ENCODE measurements at places on chromosomes 12 and 14.

DNA sequence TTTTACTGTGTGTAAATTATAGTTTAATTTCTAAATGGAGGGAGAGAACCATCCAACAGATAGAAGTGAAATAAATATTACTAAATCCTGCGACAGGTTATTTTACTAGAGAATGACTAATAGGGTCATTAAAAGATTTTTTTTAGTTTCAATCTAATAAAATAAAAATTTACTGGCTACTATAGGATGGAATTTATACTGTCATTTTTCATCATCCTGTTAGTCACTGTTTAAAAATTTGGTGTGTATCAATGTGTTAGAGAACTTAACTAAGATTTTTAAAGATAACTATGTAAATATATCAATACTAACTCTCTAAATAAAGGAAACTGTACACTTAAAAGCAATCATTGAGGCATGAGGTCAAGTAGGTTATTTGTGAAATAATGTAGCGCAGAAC is 41.1 kb upstream of the CDKN3 start:
- no peak for DNase-seq

- no peak for DNase-seq
These were observed 11.8 kb upstream of the SYNE2 start for GRCh38 chr14:63840981-63841380.

- no peak for DNase-seq
These were observed 991.2 kb downstream of the VRK1 start for GRCh38 chr14:97788364-97788763.

- no peak for DNase-seq
These were observed 788.4 kb downstream of the SLC6A15 start for GRCh38 chr12:84124211-84124610.

DNA sequence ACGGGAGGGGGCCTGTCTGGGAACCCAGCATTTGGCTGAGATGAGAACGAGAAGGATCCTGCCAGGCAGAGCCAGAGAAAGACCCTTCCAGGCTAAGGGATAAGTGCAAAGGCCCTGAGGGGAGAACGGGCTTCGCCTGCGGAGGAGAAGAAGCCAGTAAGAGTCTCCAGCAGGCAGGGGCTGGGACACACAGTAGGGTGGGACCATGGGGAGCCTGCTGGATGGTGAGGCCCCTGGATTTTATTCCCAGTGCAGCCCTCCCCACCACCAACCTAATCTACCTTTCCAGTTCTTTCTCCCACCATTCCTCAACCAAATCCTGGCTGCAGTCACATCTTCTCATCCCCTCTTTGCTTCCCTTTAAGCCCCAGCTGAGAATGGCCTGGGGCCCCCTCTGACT is 12.6 kb downstream of the RAPGEF3 start:
- no peak for DNase-seq

DNA sequence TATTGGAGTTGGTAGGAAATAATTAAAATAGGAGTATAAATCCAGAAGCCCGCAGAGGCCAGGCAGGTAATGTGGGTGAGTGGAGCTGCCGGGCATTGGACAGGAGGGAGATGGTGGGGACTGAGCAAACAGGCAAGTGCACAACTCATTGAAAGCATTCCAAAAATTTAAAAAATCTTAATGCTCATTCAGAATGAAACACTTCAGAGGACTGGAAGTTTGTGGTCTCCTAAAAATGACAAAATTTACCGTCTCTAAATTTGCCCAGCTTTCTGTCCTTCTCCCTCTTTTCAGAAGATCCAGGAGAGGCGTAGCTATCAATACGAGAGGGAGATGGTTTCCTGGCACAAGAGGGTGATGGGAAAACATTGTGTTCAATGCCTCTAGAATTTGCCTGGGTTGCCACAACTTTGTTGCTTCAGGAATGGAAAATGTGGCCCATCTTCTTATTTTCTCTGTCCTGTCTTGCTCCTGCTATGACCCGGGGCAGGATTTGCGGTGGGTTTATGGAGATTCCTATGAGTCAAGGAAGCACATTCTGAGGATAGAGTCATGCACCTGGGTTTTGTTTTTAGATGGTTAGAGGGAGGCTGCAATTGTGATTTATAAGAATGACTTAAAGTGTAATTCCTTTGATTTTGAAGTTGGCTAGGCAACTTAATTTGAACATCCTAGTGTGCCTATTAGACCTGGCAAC is 72.2 kb downstream of the BORCS5 start:
- no peak for DNase-seq

DNA sequence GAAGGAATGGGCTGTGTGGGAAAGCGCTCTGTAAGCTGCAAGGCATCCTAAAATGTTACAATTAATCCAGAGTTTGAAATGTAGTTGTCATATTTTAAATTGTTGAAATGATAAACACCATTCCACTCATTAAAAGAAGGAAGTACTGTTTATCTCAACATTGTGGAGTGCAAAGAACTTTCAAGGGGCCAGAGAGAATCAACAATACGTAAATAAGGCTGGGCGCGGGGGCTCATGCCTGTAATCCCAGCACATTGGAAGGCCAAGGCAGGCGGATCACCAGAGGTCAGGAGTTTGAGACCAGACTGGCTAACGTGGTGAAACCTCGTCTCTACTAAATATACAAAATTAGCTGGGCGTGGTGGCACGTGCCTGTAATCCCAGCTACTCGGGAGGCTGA is 24.5 kb downstream of the NR1H4 start:
- no peak for DNase-seq

- no peak for DNase-seq
These were observed 1.7 kb downstream of the C1QL4 start for GRCh38 chr12:49335118-49335954.

GRCh38 chr14:58746261-58746660 is 108.5 kb downstream of the DACT1 start:
- no peak for DNase-seq

DNA sequence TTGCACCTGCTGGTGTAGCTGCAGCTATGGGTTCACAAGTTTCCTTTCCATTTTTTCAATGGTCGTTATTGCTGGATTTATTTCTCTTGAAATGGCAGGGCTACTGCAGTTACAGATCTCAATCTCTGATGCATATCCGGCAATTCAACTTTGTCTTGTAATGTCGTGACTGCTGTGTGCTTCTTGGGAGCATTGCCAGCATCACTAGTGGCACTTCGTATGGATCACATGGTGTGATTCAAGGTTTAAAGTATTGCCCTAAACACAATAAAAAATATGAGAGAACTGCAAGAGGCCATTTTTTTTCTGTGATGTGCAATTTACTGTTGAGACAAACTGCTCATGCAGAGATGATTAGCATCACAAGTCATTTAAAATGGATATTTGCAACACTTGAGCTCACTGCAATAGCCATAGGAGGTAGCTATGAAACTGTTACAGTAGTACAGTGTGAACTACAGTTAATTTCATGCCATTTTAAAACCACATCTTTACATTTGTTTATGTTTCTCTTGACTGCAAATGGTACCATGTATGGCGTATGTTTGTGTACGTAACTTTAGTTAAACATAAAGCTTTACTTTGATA is 217.4 kb upstream of the PDE3A start:
- no peak for DNase-seq

- DNase-seq: no peak
These were observed 78.8 kb downstream of the KCNMB4 start for GRCh38 chr12:70444903-70445302.

DNA sequence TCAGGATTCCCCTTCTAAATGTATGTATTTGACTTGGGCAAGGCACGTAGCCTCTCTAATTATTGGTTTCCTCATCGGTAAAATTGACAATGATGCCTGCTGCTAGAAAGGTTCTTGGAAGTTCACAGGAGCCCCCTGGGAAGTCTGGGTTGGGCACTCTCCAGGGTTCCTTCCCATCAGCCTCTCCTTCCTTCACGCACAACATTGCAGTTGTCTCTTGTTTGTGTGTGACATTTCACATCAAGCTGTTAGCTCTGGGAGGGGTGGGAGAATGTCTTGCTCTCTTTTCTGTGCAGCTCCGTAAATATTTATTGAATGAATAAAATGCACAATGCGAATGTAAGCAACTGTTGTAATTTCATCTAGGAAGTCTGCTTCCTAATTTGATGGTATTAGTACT is 153.2 kb upstream of the PRICKLE1 start:
- no peak for DNase-seq

GRCh38 chr14:97028382-97028781 is 231.2 kb downstream of the VRK1 start:
- no peak for DNase-seq

DNA sequence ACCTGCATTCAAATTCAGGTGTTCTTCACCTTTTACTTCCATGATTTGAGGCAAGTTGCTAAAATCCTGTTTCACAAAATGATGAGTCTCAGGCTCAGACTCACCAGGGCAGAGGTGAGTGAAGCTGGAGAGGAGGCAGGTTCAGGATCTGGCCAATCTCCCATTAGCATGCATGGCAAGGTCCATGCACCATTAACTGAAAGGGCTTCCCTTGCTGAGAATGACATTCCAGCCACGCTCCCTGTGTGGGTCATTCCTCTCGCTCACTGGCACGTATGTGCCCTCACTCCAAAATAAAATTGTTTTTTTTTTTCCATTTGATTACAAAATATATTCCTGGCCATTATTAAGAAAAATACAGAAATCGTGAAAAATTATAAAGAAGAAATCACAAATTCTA is 257.6 kb downstream of the C12orf75 start:
- DNase-seq: no peak

DNA sequence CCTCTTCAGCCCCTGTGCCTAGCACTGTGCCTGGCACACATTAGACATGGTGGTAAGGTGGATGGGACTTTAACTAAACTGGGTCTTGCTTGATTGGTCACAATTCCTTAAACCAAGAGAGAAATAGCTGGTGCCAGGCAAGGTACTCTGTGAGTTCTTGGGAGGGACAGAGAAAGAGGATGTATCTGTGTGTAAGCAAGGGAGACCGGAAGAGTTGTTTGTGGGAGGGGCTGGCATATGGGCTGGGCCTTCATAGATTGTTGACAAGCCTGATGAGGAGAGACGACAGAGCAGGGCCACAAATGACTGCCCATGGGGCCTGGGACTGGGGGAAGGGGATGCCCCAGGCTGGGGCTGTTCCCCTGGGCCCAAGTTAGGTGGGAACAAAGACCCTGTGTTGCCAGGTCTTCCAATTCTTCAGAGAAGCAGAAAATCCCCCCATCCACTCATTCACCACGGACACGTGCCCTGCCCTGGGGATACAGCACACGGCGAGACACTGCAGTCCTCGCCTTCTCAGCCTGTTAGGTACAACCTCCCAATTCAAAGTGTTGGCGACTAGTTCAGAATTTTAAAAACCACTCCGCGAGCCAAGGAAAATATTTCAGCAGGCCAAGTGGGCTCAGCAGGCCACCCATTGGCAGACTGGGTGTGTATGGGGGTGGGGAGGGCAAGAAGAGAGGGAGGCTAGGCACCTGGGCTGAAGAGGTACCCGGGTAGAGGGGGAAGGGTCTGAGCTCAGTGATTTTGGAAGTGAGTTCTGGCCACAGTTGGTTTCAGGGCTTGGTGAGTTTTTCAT is 11.4 kb upstream of the CYP46A1 start:
- peak; percentile 46 for DNase-seq

GRCh38 chr12:22409377-22410164 is 75.1 kb upstream of the ST8SIA1 start:
- DNase-seq: no peak

DNA sequence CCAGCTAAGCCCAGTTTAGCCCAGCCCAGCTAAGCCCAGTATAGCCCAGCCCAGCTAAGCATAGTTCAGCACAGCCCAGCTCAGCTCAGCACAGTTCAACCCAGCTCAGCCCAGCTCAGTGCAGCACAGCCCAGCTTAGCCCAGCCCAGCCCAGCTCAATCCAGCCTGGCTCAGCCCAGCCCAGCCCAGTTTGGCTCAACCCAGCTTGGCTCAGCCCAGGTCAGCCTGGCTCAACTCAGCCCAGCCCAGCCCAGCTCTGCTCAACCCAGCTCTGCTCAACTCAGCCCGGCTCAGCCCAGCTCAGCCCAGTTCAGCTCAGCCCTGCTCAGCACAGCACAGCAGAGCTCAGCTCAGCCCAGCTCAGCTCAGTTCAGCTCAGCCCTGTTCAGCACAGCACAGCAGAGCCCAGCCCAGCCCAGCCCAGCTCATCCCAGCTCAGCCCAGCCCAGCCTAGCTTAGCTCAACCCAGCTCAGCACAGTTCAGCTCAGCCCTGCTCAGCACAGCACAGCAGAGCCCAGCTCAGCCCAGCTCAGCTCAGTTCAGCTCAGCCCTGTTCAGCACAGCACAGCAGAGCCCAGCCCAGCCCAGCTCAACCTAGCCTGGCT is 330.9 kb downstream of the TMEM121 start:
- DNase-seq: no peak

DNA sequence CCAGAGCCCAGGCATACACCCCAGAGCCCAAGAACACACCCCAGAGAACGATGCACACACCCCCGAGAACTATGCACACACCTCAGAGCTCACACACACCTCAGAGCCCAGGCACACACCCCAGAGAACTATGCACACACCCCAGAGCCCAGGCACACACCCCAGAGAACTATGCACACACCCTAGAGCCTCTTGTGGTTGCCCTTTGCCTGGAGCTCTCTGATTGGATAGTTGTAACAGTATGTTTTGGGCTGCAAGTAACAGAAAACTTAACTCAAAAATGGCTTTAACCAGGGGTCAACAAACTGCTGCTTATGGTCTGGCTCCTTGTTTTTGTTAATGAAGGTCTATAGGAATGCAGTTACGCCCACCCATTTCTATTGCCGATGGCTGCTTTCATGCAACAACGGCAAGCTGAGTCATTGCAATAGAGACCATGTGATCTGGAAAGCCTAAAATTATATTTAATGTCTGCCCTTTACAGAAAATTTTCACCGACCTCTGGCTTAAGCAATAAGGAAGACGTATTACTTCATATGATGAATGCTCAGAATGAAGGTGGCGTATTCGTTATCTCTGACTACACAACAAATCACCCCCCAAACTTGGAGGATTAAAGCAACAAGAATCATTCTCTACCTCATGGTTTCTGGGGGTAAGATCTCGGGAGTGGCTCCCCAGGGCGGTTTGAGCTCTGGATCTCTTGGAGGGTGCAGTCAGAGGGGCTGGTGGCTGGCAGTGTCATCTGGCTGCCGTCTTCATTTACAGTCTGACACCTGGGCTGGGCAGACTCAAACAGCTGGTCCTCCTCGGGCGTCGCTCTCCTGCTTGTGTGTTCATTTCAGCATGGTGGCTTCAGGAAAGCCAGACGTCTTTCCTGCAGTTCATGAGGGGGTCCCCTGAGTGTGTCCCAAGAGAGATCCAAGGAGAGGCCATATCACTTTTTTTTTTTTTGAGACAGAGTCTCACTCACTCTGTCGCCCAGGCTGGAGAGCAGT is 66.3 kb upstream of the NCOR2 start:
- DNase-seq: no peak
